T1000 (cell line): ENCODE measurements at places on chromosomes 13 and 19.
A peak's percentile ranks its signal among the peaks of the same experiment; 100 is the strongest.

- DNase-seq: no peak
Measured at GRCh38 chr19:7520131-7521051, 2.0 kb upstream of the MCOLN1 start.

DNA sequence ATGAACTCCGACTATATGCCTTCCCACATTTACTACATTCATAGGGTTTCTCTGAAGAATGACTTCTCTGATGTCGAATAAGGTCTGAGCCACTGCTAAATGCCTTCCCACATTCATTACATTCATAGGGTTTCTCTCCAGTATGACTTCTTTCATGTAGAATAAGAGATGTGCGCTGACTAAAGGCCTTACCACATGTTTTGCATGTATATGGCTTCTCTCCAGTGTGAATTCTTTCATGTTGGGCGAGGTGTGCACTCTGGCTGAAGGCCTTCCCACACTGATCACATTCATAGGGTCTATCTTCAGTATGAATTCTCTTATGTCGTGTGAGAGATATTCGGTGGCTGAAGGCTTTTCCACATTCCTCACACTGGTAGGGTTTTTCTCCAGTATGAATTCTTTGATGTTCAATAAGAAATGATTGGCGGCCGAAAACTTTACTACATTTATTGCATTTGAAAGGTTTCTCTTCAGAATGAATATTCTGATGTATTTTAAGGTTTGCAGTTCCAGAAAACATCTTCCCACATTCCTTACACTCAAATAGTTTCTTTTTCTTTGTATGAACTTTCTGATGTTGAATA lies 35.8 kb downstream of the ZNF667 start:
- DNase-seq: no peak

GRCh38 chr19:36489920-36490415 lies 607 bp upstream of the ZNF566 start:
- DNase-seq: no peak

DNA sequence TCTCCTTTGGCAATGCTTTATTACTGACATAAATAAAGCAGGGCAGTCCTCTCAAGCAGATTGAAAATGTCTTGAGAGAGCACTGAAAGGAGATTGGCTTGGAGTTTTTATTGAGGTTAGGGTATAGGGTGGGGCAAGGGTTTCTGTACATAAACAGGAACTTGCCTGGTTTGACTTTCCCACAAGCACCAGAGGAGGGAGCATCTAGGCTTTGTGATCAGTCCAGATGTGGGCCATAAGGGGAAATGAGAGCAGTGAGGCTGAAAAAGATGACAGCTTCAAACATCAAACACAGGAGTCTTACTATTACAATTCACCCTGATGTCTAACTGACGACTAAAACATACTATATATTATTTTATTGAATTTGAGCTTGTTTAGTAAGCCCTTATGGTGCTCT lies 260.9 kb downstream of the MTUS2 start:
- DNase-seq: no peak

- no peak for DNase-seq
Measured at GRCh38 chr13:29271606-29272005, 323.9 kb downstream of the SLC7A1 start.

- no peak for DNase-seq
Measured at GRCh38 chr13:73851104-73851503, 283.1 kb downstream of the KLF12 start.

GRCh38 chr13:101144808-101145419 lies 271.4 kb downstream of the NALCN start:
- DNase-seq: no peak

GRCh38 chr19:49057636-49058234 lies at the start of gene CGB7:
TSS of gene CGB7 (minus strand) at chr19:49057749. CDS start at chr19:49055375, 2,374 bp downstream.
- no peak for DNase-seq

- no peak for DNase-seq
Measured at GRCh38 chr13:76798037-76798436, 88.2 kb downstream of the KCTD12 start.

- DNase-seq: no peak
Measured at GRCh38 chr13:65505941-65506340, 1724.2 kb downstream of the PCDH9 start.

- DNase-seq: no peak
Measured at GRCh38 chr13:51006067-51006845, 96.7 kb downstream of the RNASEH2B start.

DNA sequence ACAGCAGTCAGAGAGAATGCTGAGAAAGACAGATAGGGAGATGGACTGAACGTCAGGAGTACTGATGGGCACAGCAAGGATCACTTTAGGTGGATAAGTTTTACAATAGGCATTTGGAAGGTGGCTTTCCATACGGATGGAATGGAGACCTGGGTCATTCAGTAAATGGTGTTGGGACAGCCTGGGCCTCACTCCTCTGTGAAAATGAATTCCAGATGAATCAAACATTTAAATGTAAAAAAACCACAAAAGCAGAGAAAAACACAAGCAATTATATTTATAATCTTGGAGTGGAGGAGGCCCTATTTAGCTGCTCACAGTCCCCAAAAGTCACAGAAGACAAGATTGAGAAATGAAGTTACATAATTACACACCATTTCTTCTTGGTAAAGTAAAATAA lies 4.7 kb downstream of the IL17D start:
- no peak for DNase-seq

DNA sequence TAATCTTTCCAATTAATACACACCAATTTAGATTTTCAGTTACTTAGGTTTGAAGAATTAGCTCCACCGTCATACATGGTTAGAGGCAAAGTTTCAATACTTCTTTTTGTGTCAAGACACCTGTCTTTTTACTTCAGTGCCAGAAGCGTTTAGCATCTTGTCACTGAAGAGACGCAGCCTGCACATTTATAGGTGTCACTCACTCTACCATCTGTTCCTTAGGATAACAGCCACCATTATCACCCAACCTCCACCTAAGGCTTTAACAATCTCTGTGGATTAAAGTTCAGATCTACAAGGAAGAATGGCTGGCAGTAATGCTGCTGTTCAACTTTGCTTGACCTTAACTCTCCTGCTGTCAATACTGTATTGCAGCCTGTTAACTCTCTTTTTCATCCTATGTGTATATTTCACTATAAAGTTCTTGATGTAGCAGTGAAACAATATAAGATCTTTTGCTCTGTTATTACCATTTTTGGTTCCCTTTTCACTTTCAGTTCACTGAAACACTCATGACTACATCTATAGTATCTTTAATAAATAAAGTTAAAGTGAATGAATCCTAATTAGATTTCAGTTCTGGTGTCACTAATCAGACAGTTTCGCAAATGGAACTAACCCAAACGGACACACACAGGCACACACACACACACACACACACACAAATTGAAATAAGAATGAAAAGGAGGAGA lies 435.6 kb downstream of the PCDH9 start:
- no peak for DNase-seq

- DNase-seq: no peak
Measured at GRCh38 chr19:54518844-54519243, 16.2 kb downstream of the LAIR2 start.

DNA sequence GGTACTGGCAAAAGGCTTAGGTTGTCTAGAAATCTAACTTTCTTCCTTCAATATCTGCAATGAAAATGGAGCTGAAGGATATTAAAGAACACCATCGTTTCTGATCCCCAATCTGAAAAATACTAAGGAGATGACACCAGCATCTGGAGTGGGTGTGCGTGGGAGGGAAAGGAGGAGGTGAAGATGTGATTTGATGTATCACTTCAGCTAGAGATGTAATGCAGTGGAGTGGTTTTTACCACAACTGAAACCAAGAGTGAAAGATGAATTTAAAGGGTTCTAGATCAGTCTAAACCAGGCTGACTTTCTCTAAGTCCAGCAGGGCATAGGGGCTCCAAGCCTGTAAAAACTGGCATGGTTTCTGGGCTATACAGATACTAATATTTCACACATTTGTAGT lies 148.4 kb downstream of the AKAP11 start:
- DNase-seq: no peak

- no peak for DNase-seq
Measured at GRCh38 chr13:86142080-86142479, 342.9 kb upstream of the SLITRK6 start.

- DNase-seq: peak; percentile 68
Measured at GRCh38 chr13:75549262-75550158, at the start of gene UCHL3. TSS of gene UCHL3 (plus strand) at chr13:75549791. CDS start at chr13:75549821, 30 bp downstream.

GRCh38 chr19:13206587-13206986 lies 56.4 kb downstream of the IER2 start:
- no peak for DNase-seq

DNA sequence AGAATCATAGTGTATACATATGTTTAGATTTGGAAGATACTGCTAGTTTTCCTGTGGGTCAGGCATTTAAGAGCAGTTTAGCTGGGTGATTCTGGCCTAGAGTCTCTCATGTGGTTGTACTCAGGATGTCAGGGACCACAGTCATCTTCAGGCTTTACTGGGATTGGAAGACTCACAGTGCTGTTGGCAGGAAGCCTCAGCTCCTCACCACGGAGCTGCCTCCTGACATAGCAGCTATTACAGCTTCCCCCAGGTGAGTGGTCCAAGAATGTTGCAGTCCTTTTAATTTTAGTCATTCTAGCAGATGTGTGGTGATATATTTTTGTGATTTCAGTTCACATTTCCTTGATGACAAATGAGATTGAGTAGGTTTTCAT lies 16.9 kb upstream of the GPR18 start:
- DNase-seq: no peak

GRCh38 chr19:7502552-7502951 lies 13.4 kb upstream of the ZNF358 start:
- DNase-seq: no peak

- DNase-seq: no peak
Measured at GRCh38 chr19:39423258-39424086, 11.0 kb downstream of the PLEKHG2 start.

DNA sequence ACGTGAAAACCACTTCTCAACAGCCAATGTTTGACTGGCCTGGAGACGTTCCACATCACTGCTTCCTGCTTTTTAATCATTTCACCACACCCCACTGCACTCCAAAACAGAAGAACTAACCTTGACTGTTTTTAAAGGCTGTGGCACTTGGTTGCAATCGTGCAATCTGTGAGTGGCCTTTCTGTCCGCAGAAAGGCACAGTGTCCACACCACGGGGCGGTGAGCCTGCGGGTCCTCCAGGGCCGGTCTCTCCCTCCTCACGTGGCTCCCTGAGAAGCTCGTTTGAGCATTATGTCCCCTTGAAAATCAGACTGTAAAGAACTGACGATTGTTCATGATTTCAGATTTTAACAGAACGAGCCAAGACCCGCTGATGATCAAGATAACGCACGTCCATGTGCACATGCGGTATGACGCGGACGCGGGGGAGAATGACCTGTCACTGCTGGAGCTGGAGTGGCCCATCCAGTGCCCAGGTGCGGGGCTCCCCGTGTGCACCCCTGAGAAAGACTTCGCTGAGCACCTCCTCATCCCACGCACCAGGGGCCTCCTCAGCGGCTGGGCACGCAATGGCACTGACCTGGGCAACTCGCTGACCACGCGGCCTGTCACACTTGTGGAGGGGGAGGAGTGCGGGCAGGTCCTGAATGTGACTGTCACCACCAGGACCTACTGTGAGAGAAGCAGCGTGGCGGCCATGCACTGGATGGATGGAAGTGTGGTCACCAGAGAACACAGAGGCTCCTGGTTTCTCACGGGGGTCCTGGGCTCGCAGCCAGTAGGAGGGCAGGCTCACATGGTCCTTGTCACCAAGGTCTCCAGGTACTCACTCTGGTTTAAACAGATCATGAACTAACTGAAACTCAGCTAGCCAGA lies 13.0 kb downstream of the PROZ start:
- DNase-seq: no peak

- DNase-seq: no peak
Measured at GRCh38 chr13:64528838-64529237, 2701.3 kb downstream of the PCDH9 start.

- no peak for DNase-seq
Measured at GRCh38 chr13:103605546-103606326, 539.5 kb upstream of the SLC10A2 start.

GRCh38 chr19:15467734-15468214 lies 3.4 kb upstream of the RASAL3 start:
- DNase-seq: no peak

DNA sequence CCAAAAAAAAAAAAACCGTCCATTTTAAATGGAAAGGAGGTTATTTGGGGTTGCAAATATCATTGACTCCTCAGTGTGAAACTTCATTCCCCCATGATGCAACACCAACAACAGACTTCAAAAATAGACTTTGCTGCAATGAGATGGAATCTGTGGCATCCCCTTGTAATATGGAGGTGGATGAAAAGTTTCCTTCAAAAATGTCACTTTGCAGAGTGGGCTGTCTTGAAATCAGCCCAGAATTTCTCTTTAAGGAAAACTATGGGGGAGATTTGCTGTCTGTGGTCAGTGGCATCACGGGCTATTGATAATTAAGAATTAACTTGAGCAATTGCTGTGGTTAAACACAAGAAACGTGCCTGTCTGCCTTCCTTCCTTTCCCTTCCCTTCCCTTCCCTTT lies 1.5 kb downstream of the GPR18 start:
- DNase-seq: no peak

DNA sequence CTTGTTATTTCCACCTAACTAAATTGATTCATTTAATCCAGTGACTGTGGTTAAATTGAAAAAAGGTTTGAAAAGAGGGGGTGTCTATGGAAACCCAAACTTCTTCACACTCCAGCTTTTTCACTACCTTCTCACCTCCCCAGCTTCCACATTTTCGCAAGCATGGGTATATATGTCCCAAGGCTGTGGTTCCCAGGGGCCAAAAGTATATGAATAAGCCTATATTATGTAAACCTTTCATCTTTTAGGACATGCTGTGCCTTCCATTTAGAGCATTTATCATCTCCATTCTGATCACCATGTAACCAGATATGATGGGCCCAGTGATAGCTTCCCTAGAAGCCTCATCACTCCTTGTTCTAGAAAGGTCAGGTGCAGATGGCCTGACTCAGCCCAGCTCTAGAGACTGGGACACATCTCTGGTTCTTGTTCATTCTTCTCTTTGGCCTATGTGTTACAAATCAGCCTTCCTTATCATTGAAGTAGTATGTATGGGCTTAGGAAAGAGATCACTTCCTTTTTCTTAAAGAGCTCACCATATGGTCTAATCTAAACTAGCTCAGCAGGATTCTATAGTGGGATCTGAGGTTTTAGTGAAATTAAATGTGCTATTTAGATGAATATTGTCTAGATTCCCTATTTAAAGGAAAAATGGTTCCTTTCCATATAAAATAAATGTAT lies 19.5 kb upstream of the ARL11 start:
- no peak for DNase-seq

GRCh38 chr13:43019811-43020210 lies 3.6 kb upstream of the DNAJC15 start:
- DNase-seq: no peak

- no peak for DNase-seq
Measured at GRCh38 chr13:20779405-20779804, 5.6 kb upstream of the EEF1AKMT1 start.
